ENCODE measurements at places on chromosomes 1 and 21.

DNA sequence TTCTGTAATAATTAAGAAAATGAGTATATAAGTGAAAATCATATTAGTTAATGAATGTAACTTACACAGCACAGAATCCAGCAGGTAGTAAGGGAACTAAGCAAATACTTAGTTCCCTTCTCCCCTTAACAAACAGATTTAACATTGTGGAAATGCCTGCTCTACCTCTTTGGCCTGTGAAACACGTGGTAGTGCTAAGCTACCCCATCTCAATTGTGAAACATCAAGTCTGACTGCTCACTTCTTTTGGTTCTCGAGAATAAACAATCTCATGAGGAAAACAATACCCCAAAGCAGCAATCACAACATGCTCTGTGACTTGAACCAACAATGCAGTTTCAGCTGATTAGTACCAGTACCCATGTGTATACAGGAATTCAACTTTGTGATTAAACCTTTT, 4.7 kb downstream of the MYSM1 start:
- no peak overlapping the region for H3K4me3 ChIP-seq
- peaks cover 27% of the 10 kb centered on the region for H3K36me3 ChIP-seq
- no peaks in the 10 kb centered on the region for H3K27me3 ChIP-seq
- DNase-seq, result no peak
- no peak overlapping the region for H3K27ac ChIP-seq
- peaks cover 29% of the 10 kb centered on the region for H3K4me1 ChIP-seq

DNA sequence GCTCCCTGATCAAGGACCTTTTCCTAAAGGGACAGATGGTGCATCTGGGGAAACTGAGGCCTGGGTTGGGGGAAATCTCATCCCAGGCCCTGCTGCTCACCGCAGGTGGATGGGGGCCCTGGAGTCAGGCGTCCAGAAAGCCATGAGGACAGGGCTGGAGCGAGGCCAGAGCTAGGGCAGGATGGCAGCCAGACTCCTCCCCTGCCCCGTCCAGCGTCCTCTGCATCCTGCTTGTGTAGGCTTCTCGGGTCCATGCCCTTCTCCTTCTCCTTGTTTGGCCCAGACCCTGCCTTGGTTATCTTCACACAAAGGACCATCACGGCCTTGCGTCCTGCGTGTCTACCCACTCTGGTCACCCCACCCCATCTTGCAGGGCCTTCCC, 43.0 kb downstream of the TRIM11 start:
- peaks cover 25% of the 10 kb centered on the region for H3K27me3 ChIP-seq
- no peaks in the 10 kb centered on the region for H3K36me3 ChIP-seq
- peak; percentile 59 for DNase-seq
- no peaks in the 10 kb centered on the region for H3K4me1 ChIP-seq
- H3K4me3 ChIP-seq, result no peak overlapping the region

- no peak overlapping the region for H3K4me3 ChIP-seq
- DNase-seq, result no peak
- H3K27ac ChIP-seq, result no peak overlapping the region
- H3K27me3 ChIP-seq, result no peaks in the 10 kb centered on the region
- H3K4me1 ChIP-seq, result no peaks in the 10 kb centered on the region
These were observed 118.1 kb upstream of the SGIP1 start for GRCh38 chr1:66415866-66416265.

DNA sequence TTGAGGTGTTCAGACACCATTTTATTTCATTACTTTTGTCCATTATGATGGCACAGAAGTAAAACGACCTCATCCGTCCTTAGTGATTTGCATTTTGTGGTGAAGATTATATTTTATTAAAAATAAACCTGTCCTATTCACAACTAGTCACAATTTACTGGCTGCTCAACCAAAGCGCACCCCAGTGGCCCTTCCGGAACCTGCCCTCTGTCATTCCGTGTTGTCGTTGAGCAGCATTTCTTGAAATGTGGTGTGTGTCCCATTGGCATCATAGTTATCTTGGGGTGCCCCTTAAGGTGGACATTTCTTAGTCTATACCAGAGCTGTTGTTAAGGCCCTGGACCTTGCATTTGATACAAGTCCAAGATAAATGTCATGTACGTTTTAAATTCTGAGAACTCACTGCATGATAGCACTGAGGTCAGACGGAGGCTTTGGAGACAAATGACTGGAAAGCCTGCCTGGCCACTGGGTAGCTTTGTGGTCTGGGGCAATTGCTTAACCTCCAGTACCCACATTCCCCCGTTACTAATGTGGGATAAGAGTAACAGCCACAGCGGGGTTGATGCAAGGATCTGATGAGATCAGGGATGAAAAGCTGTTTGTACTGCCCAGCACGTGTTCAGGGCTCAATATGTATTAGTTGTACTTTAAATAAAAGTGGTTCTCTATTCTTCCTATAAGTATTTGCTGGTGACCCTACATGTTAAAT, 36.2 kb downstream of the BACH1 start:
- peaks cover 54% of the 10 kb centered on the region for H3K4me1 ChIP-seq
- no peak overlapping the region for H3K27ac ChIP-seq
- H3K36me3 ChIP-seq, result peaks cover 19% of the 10 kb centered on the region
- H3K27me3 ChIP-seq, result no peaks in the 10 kb centered on the region
- H3K4me3 ChIP-seq, result no peak overlapping the region
- DNase-seq, result no peak

- no peaks in the 10 kb centered on the region for H3K36me3 ChIP-seq
- DNase-seq, result no peak
- H3K27ac ChIP-seq, result no peak overlapping the region
- no peaks in the 10 kb centered on the region for H3K27me3 ChIP-seq
These were observed 59.5 kb upstream of the WLS start for GRCh38 chr1:68291688-68292384.

DNA sequence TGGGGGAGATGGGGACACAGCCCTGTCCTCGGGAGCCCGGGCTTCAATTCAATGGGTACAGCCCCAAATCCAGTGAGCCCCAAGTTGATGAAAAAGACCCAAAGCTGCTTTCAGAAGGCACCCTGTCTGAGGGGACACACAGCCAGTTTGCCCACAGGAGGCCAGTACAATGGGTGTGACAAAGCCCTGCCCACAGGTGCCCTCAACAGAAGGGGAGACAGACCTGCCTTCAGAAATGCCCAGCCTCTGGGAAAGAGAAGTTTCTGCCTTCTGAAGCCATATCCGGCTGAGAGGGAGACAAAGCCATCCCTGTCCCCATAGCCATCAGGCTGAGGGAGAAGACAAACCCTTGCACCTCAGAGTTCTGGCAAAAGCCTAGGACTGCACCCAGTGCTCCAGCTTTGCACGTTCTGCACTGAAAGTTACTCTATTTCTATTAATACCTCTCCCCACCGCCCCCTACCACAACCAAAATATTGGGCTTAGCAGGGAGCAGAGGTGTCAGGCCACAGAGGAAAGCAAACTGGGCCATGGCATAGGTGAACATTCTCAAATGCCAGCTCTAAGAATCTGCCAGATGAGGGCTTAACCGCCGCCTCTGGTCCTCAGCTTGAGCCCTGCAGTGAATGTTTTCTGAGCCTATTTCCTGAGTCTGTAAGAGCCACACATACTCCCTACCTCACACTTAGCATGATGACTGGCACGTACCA, 18.0 kb upstream of the PTAFR start:
- H3K4me3 ChIP-seq, result no peak overlapping the region
- no peaks in the 10 kb centered on the region for H3K4me1 ChIP-seq
- peaks cover 13% of the 10 kb centered on the region for H3K36me3 ChIP-seq
- no peaks in the 10 kb centered on the region for H3K27me3 ChIP-seq
- H3K27ac ChIP-seq, result no peak overlapping the region
- no peak for DNase-seq

GRCh38 chr1:231408528-231409094, 13.5 kb downstream of the EGLN1 start:
- H3K27me3 ChIP-seq, result no peaks in the 10 kb centered on the region
- no peak overlapping the region for H3K4me3 ChIP-seq
- H3K4me1 ChIP-seq, result peaks cover 83% of the 10 kb centered on the region
- no peak for DNase-seq
- H3K27ac ChIP-seq, result peak overlapping the region; percentile 41

GRCh38 chr21:44869781-44870747, 3.4 kb downstream of the PTTG1IP start:
- no peaks in the 10 kb centered on the region for H3K4me1 ChIP-seq
- no peaks in the 10 kb centered on the region for H3K36me3 ChIP-seq
- peak overlapping the region; percentile 26 for H3K4me3 ChIP-seq
- DNase-seq, result peak; percentile 88

GRCh38 chr1:145994391-145995120, 1.8 kb downstream of the TXNIP start:
- H3K27me3 ChIP-seq, result no peaks in the 10 kb centered on the region
- peak overlapping the region; percentile 93 for H3K4me3 ChIP-seq
- peaks cover 35% of the 10 kb centered on the region for H3K36me3 ChIP-seq
- H3K27ac ChIP-seq, result peak overlapping the region; percentile 93
- H3K4me1 ChIP-seq, result no peaks in the 10 kb centered on the region
- DNase-seq, result peak; percentile 65

- no peaks in the 10 kb centered on the region for H3K4me1 ChIP-seq
- no peaks in the 10 kb centered on the region for H3K27me3 ChIP-seq
- H3K36me3 ChIP-seq, result no peaks in the 10 kb centered on the region
- no peak for DNase-seq
- H3K27ac ChIP-seq, result no peak overlapping the region
These were observed 50.3 kb upstream of the COA6 start for GRCh38 chr1:234322979-234323378.

- no peaks in the 10 kb centered on the region for H3K4me1 ChIP-seq
- H3K4me3 ChIP-seq, result no peak overlapping the region
- H3K36me3 ChIP-seq, result peaks cover 10% of the 10 kb centered on the region
These were observed 2.5 kb downstream of the ADAMTSL4 start for GRCh38 chr1:150551784-150552127.

- no peak overlapping the region for H3K4me3 ChIP-seq
- no peak overlapping the region for H3K27ac ChIP-seq
- no peaks in the 10 kb centered on the region for H3K4me1 ChIP-seq
- no peaks in the 10 kb centered on the region for H3K27me3 ChIP-seq
- DNase-seq, result no peak
These were observed 33.6 kb downstream of the PLPPR4 start for GRCh38 chr1:99297923-99298322.

GRCh38 chr1:53722025-53722424, 16.9 kb downstream of the GLIS1 start:
- DNase-seq, result no peak
- no peaks in the 10 kb centered on the region for H3K4me1 ChIP-seq
- no peak overlapping the region for H3K27ac ChIP-seq
- H3K27me3 ChIP-seq, result no peaks in the 10 kb centered on the region
- no peaks in the 10 kb centered on the region for H3K36me3 ChIP-seq
- no peak overlapping the region for H3K4me3 ChIP-seq

- H3K36me3 ChIP-seq, result no peaks in the 10 kb centered on the region
- no peaks in the 10 kb centered on the region for H3K4me1 ChIP-seq
- no peak overlapping the region for H3K27ac ChIP-seq
- no peaks in the 10 kb centered on the region for H3K27me3 ChIP-seq
- no peak overlapping the region for H3K4me3 ChIP-seq
These were observed 149.5 kb downstream of the TTLL7 start for GRCh38 chr1:83849191-83850061.

DNA sequence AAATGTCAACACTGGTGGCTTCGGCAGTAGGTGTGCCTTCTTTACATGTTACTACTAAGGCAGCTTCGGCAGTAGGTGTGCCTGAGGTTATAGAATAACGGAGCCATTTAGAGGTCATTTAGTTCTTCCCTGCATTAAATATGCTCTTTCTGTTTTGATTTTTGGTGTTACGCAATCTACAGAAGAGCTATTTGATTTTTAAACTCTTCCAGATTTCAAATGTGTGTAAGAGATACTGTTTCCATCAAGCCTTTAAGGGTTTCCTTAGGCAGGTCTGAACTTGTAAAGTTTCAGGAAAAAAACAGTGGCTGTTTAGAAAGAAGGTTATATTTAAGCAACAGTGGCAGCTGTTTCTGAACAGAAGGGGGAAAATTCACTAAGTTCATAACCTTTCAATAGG, 54.8 kb downstream of the PIK3R3 start:
- H3K4me1 ChIP-seq, result no peaks in the 10 kb centered on the region
- DNase-seq, result no peak
- H3K27me3 ChIP-seq, result no peaks in the 10 kb centered on the region
- H3K4me3 ChIP-seq, result no peak overlapping the region
- no peaks in the 10 kb centered on the region for H3K36me3 ChIP-seq

- no peak overlapping the region for H3K27ac ChIP-seq
- no peak overlapping the region for H3K4me3 ChIP-seq
- DNase-seq, result no peak
These were observed 276.3 kb upstream of the PTBP2 start for GRCh38 chr1:96445302-96445701.

DNA sequence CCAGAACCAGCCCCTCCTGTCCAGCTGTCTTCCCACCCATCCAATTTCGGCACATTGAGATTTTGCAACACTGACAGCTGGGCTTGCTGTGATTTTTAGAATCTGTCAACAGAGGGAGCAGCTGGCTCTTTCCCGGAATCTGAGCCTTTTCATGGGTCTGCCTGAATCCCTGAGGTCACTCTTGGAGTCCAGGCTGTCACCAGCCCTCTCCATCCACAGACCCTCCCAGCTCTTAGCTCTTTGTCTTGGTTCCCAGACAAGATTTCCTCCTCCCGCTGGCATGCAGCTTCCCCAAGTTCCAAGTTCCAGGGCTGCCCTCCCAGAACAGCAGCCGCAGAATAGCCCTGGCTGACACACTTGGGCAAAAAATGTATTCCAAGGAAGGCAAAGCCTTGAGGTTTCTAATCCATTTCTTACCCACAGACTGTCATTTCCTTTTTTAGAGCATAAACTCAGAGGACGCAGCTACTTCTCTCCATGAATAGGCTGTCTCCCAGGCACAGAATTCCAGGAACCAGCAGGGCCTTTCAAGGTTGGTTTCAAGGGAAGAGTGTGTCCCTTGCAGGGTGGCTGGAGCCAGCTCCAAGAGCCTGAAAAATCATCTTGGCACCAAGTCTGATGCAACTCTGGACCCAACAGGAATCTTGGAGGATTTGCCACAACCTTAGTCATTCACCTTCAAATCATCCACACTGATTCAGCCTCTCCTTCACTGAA, 7.1 kb upstream of the TMEM61 start:
- peak overlapping the region; percentile 68 for H3K27ac ChIP-seq
- no peak for DNase-seq
- H3K4me1 ChIP-seq, result no peaks in the 10 kb centered on the region
- peaks cover 5% of the 10 kb centered on the region for H3K27me3 ChIP-seq
- no peaks in the 10 kb centered on the region for H3K36me3 ChIP-seq
- H3K4me3 ChIP-seq, result no peak overlapping the region

DNA sequence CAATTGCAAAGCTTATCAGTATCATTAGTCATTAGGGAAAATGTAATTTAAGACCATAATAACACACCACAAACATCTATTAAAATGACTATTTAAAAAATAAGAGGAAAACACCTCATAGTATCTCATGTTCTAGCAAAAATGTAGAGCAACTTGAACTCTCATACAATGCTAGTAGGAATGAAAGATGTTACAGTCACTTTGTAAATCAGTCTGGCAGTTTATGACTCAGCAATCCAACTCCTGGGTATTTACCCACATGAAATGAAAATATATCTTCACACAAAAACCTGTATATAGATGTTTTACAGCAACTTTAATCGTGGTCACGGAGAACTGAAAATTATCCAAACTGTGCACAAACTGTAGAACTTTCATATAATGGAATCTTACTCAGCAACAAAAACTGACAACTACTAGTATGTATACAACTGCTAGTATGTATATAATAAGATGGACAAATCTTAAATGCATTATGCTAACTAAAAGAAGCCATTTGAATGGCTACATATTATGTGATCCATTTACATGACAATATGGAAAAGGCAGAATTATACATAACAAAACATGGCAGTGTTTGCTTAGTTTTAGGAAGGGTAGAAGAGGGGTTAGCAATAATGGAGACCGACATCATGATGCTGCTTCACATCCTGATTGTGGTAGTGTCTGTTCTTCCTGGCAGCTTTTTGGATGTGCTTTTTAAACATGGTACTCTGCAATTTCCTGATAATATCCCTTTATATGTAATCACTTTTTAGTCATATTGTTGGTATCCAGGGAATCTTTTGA, 267.0 kb downstream of the KCTD3 start:
- no peak for DNase-seq
- H3K4me1 ChIP-seq, result no peaks in the 10 kb centered on the region
- no peaks in the 10 kb centered on the region for H3K36me3 ChIP-seq
- no peak overlapping the region for H3K27ac ChIP-seq
- no peaks in the 10 kb centered on the region for H3K27me3 ChIP-seq

Measured in sigmoid colon (tissue), 7 donors.